ENCODE measurements at places on chromosomes 2 and 18.

DNA sequence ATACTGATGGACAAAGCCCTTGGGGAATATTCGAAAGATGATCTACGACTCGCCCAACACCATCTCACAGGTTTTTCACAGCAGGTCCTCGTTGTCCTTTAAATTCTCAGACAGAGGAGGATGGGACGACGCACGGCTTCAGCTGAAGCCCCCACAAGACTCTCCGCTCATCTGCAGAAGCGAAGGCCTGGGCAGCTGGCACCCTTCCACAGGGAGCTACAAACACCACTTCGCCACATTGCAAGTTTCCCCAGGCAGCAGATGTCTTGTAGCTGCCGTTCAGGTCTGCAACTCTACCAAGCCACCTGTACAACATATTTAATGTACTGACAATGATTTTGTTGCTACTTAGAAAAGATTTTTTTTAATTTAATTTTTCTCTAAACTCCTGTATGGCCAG lies 642.9 kb downstream of the ZEB2 start:
- no peak for DNase-seq

DNA sequence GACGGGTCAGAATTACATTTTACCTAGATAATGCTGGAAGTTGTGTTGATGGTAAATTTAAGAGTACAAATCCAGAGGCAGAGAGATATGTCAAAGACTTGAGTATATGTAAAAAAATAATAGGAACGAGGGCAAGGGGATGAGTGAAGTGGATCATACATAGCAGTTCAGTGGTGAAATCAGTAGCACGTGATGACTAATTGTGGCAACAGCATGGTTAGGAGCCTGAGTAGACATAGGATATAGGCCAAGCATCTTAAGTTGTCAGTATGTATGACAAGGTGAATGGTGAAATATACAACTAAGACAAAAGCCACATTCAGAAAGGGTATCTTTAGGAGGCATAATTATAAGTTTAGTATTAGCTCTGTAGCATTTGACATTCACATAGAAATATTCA lies 826.5 kb upstream of the PIK3C3 start:
- peak; percentile 59 for DNase-seq

DNA sequence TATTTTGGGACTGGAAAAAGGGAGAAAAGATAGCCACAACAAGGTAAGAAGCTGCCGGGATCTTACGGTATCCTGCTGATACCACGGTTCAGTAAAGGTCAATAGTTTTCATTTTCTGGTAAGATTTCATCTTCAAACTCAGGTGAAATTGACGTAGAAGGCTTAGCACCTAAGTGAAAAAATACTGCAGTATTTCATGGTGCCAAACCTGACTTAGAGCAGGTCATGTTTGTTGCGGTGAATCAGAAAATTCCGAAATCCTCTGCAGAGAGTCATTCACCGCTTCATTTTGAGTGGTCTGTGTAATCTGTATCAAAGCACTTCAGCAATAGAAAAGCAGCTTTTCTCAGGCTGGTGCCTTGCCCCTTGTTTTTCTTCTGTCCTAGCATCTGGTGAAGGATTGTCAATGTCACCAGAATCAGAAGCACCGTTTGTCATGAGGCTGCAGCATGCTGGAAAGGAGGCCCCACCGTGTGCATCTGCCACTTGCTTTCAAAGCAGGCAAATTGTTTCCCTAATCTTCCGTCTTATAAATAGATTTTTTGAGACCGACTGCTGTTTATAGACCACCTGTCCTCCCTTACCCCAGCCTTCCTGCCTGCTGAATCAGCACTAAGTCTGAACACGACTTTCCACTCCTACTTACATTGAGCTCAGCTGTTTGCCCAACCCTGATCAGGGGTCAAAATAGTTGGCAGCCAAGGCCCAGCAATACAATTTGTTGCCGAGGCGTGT lies 156.3 kb downstream of the EML6 start:
- no peak for DNase-seq

- no peak for DNase-seq
Observed at GRCh38 chr2:20584045-20584398, 66.9 kb downstream of the HS1BP3 start.

DNA sequence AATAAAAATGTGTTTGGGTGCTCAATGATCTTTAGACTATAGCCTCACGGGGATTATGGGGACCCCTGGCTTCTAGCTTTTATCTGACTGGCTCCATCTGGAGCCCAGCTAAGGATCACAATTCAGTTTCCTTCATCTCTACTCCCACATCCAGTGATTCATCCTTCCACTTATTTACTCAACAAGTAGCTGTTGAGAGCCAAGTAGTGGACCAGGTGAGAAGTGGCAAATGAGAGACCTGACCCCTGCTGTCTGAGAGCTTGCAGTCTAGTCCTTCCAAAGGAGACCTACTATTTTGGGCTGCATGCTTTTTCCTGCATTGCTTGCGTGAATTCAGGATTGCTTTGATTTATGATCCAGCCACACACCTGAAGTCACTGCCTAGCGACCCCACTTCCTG lies 10.7 kb upstream of the DSG3 start:
- peak; percentile 33 for DNase-seq

GRCh38 chr2:106358521-106358920 lies 109.7 kb downstream of the RGPD3 start:
- no peak for DNase-seq

DNA sequence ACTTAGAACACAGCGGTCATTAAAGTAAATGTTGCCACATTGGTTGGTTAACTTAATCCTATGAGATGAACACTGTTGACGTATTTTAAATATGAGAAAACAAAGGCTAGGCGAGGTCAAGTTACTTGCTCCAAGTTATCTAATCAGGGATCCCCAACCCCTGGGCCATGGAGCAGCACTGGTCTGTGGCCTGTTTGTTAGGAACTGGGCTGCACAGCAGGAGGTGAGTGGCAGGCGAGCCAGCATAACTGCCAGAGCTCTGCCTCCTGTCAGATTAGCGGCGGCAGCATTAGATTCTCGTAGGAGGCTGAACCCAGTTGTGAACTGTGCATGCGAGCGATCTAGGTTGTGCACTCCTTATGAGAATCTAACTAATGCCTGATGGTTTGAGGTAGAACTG lies 878.9 kb downstream of the CPS1 start:
- DNase-seq = no peak
